ENCODE measurements at places on chromosomes 4 and X.
A peak's percentile ranks its signal among the peaks of the same experiment; 100 is the strongest.

- no peak for DNase-seq
These were observed 116.2 kb upstream of the TLL1 start for GRCh38 chr4:165756836-165757235.

DNA sequence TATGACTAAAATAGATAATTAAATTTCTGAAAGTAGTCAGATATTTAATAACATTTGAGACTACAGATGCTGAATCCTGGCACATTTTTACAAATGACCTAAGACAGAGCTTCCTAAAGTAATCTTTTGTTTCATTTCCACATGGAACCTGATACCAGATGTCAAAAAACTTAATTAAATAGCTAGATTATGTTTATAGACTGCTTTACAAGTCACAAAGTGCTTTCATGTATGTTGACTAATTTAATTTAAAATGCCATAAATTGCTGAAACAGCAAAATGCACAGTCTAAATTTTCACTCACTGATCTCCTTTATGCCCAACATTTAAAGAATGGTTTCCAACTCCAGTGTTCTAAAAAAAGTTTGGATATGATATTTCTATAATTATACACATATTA is 299.1 kb upstream of the TBX22 start:
- DNase-seq: no peak

GRCh38 chr4:141647966-141648365 is 11.6 kb downstream of the IL15 start:
- DNase-seq: no peak

- no peak for DNase-seq
These were observed 362.2 kb upstream of the EMCN start for GRCh38 chr4:100880011-100880410.

- DNase-seq: no peak
These were observed 134.8 kb upstream of the LDB2 start for GRCh38 chr4:17033025-17033767.

DNA sequence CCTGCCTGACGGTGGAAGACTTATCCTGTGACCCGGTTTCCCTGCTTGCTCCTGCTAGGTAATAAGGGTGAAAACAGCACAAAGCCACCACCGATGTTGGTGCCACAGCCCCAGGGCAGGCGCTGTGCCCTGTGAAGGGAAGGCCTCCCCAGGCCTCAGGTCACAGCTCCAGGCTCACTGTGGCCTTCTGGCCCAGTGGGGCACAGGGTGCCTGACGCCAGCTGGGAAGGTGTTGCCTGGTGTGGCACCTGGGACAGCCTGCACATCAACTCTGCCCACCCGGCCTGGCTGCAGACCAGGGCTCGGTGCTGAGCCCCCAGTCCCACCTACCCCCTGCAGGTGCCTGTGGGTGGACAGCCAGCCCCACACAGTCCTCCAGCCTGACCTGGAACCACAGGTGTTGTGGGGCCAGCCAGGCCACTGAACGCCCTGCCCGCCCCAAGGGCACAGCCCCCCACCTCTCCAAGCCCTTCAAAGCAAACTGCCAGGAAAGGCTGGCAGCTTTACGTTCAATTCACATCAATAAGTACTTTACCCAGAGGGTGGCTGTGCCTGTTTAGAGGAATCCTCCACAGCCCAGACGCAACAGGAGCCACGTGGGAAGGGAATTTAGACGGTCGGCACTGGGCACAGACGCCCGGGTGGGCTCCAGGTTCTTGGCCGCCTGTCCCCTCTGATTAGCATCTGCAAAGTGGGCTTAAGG is 54.3 kb downstream of the ZFYVE28 start:
- no peak for DNase-seq

GRCh38 chrX:10047631-10048030 is 80.5 kb downstream of the CLDN34 start:
- no peak for DNase-seq

DNA sequence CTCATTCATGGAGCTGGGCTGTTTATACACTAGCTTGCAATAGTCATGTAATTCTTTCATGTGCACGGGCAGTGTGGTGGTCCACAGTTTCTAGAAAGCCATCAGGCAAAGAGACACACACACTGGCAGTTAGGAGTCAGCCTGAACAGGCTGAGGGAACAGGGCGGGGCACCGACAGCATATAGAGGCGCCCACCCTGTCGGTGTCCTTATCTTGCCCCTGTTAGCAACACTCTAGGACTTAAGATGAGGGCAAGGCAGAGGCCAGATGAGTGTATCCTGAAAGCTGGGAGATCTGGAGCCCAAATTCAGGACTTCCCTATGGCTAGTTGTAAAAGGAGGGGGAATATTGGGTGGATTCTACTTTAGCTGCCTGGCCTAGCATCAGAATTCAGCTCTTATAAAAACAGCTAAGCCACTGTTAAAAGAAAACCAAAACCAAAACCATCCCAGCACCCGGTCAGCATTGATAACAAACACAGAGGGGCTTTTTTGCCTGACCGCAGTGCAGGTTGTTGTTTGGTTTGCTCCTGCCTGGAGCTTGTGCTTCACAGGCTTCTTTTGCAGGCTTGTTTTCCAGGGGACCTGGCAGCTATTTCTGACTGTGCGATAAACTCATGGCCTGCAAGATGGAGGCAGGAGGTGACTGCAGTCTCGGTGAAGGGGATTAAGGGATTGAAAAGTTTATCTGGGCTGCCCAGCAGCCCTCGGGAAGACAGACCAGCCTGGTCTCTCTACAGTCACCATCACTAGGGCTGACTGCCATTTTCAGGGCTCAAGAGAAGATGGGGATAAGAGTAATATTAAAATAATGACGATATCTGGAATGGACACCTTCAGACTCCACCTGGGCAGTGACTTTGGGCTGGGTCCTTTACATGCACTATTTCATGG is 638.9 kb downstream of the MID1IP1 start:
- no peak for DNase-seq

DNA sequence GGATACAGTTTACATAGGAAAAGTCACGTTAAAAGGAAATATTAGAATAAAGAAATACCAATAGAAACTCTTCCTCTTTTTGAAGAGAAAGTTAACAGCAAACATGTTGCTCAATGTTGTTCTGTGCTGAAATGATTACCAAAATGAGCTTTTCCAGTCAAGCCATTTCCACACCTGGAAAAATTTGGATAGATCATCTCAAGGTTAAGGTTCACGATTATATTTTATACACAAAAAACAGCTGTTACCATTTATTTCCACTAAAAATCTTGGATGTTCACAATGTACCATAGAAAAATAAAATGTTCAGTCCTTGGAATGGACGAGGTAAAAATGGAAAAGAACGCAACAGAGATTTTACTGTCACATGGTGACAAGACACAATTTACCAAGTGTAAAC is 218.7 kb downstream of the SCFD2 start:
- DNase-seq: no peak

GRCh38 chr4:149164282-149164681 is 651.4 kb downstream of the IQCM start:
- DNase-seq: no peak

DNA sequence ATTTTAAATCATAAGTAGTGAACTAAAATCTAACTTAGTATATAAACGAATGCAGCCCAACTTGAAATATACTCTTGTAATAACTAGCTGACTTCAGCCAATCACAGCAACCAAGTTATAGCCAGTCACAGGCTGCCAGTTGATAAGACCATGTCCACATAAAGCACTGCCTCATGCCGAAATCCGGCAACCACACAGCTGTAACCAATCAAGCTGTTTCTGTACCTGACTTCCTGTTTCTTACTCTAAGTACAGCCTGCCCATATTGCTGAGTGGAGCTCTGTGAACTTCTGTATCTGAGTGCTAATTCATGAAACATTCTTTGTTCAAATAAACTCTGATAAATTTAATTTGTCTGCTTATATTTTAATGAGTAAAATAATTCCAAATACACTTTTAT is 805.3 kb upstream of the EPHA5 start:
- DNase-seq: no peak

GRCh38 chr4:95129821-95130311 is 372.1 kb downstream of the BMPR1B start:
- DNase-seq: peak; percentile 29

DNA sequence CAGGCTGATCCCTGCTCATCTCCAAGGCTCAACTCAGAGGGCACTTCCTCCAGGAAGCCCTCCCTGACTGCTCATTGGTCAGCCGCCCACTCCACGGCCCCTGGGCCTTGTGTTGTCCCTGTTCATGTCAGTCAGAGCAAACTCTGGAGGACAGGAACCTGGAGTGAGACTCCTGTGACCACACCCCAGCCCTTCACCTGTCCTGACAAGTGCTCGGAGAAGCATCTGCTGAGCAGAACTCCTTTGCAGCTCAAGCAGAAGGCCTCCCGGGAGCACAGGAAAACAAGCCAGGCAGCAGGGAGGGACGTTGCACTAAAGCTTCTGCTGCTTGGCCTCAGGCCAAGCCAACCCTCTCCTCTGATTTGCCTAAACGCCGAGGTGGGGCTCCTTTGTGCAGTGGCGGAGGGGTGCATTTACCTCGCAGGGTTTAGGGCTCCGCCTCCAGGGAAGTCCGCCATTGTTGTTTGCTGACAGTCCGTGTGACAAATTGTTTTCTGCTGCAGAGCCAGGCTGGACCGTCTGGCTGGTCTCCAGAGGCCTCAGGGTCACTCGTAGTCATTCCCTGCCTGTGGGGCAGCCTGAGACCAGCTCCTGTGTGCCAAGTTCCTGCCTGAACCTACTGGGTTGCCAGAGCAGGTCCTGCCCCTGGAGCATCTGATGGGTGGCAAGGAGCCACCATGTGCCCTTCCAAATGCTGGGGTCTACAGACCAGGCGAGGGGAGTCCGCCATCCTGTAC is 61.8 kb downstream of the C4orf50 start:
- no peak for DNase-seq

- DNase-seq: no peak
These were observed 633.5 kb downstream of the RAPGEF2 start for GRCh38 chr4:159736411-159736810.

- no peak for DNase-seq
These were observed 7.6 kb downstream of the CLCN5 start for GRCh38 chrX:49930039-49930438.

GRCh38 chr4:142840516-142841123 is 5.5 kb downstream of the INPP4B start:
- DNase-seq: no peak
